Activated gamma-delta T cell treated with anti-CD3 and anti-CD28 coated beads, Interleukin-2, amount 50 U/mL, for 16 hours (primary cell): ENCODE measurements at places on chromosomes 3 and 15.

GRCh38 chr15:82871832-82872484, 62.5 kb downstream of the WHAMM start:
- no peak for DNase-seq

DNA sequence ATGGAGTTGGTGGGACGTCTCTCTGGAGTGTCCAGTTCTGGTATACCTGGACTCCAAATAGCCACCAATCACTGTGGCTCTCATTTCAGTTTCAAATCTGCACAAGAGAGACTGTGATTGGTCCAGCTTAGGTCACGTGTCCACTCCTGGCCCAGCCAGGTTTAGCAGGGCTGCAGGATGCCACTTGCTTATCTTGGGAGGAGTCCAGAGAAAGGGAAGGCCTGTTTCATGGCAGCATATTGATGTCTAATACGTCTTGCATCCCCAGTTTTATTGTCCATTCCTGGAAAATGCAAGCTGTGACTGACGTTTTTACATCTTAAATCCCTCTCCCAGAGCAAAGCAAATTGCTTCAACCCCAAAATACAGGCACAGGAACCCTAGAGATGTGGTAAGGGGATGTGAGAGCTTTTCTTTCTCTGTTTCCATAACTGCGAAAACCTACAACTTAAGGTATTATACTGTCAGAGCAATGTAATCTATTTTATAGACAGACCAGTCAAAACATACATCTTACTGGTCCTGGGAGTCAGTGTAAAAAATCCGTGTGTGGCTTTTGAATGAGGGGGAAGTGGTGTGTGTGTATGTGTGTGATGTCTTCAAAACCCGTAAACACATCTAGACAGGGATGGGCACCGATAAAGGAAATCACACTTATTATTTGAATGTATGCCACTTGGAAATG, 274.4 kb downstream of the TLE3 start:
- DNase-seq: no peak

DNA sequence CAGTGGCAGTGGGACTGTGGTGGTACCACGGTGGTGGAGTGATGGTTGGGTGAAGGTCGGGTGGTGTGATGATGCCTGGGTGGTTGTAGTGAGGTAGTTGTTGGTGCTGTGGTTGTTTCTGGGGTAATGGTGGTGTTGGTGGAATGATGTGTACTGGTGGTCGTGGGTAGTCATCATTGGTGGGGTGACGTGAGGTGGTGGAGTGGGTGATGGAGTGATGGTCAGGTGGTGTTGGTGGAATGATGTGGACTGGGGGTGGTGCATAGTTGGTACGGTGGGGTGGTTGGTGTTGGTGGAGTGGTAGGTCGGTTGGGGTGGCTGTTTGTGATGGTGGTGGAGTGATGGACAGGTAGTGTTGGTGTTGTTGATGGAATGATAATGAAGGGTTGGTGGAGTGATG, 87.1 kb downstream of the PDCD6IP start:
- DNase-seq: no peak

- no peak for DNase-seq
Observed at GRCh38 chr3:54843352-54843751, 84.5 kb downstream of the LRTM1 start.

- no peak for DNase-seq
Observed at GRCh38 chr3:126743350-126743749, 39.3 kb downstream of the CHCHD6 start.

- no peak for DNase-seq
Observed at GRCh38 chr3:143234526-143234925, 115.0 kb downstream of the CHST2 start.

GRCh38 chr3:86046436-86047136, 944.4 kb downstream of the VGLL3 start:
- no peak for DNase-seq

GRCh38 chr3:133965906-133966305, 63.8 kb downstream of the SLCO2A1 start:
- DNase-seq: no peak

GRCh38 chr3:30631243-30631904, 25.0 kb downstream of the TGFBR2 start:
- DNase-seq: no peak

GRCh38 chr15:41043276-41043951, 72.7 kb downstream of the INO80 start:
- no peak for DNase-seq

DNA sequence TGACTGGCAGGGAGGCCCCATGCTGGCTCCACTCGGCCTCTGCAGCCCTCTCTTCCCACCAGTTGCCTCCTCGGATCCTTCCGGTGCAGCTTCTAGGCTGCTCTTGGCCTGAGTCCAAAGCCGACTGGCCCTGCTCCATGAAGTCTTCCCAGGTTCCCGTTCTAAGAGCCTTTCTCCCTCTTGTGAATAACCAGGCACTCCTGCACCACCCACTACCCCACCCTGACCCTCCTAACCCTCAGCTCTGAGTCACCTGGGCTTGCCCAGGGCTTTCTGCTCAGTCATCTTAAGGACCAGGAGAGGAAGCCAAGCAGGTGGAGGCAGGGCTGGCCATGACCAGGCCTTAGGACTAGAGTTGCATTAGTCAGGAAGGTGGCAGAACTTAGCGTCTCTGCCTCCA, 28.1 kb upstream of the CNBP start:
- no peak for DNase-seq

GRCh38 chr3:113354307-113354706, 87.0 kb downstream of the CFAP44 start:
- DNase-seq: no peak

DNA sequence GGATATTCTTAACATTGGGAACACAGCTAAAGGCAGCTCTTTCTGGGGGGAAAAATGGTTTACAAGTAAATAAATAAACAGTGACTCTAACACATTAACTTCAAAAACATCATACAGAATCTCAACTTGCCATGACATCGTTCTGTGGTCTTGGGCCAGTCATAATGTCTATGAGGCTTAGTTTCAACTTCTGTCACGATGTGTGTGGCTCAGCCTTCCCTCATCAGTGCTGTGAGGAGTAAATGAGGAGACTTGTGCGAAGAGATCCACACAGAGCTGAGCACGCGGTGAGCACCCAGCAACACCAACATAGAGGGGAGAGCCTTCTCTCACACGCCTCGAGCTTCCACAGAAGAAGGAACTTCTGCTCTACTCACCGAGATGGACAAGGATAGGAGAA, 49.0 kb downstream of the DZIP1L start:
- no peak for DNase-seq

- no peak for DNase-seq
Observed at GRCh38 chr3:139292192-139292591, 51.6 kb upstream of the MRPS22 start.

DNA sequence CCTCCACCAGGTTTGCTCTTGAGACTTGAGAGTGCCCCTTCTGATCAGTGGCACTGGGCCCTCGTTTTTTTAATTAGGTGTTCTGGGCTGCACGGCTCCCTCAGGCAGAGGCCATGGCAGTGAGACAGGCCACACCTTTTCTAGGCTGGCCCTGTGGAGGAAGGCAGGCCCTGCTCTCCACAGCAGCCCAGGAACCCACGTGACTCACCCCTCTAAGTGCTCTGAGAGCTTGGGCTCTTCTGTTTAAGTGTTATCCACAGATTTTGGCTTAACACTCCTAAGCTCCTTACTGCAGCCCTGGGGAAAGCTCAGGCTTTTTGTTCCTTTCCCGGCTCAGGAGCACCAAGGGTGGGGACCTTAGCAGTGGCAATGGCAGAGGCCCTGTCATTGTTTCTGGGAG, 463.2 kb upstream of the GBE1 start:
- DNase-seq: no peak

GRCh38 chr3:70985572-70985971, 598.0 kb downstream of the FOXP1 start:
- DNase-seq: no peak

DNA sequence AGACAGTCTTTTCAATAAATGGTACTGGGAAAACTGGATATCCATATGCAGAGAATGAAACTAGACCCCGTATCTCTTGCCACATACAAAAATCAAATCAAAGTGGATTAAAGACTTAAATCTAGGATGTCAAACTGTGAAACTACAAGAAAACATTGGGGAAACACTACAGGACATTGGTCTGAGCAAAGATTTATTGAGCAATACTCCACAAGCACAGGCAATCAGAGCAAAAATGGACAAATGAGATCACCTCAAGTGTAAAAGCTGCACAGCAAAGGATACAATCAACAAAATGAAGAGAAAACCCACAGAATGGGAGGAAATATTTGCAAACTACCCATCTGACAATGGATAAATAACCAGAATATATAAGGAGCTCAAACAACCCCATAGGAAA, 38.4 kb upstream of the MBNL1 start:
- no peak for DNase-seq

DNA sequence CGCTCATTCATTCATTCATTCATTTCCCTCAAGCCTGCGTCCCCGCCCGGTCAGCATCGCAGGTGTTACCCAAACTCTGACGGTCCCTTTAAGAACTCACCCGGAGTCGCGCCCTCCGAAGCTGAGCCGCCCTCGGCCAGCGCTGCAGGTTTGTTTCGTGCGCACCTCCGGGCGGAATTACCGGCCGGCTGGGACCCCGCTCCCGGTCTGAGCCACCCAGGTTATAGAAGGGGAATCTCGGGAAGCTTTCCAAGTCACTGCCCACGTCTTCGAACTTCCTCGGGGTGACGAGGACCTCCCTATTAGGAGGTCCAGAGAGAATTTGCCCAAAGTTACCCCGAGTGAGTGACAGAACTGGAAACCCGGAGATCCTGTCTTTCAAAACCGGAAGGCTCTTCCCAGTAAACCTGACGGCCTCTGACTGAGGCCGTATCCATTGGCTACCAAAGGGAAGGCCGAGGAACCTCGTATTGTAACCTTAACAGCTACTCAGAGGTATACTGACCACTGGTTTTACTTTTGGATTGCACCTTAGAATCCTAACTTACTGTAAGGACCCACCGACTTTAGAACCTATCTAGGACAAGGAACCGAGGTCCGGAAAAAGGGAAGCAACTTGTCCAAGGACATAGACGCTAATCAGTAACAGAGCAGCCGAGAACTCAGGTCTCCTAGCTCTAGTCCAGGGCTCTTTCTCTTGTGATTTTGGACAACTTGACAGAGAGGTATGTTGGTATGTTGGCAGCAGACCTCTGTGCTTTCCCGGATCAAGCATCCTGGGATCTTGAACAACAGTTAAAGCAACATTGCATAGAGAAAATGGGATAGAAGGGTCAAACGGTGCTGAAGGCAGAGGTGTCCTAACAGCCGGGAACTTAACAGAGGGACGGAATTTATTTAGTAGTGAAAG, 788 bp upstream of the DLG1 start:
- no peak for DNase-seq

GRCh38 chr15:59998305-59998949, 5.7 kb upstream of the FOXB1 start:
- no peak for DNase-seq

- no peak for DNase-seq
Observed at GRCh38 chr3:109784285-109784684, 446.9 kb upstream of the DPPA4 start.

- no peak for DNase-seq
Observed at GRCh38 chr15:91291673-91292072, 191.6 kb downstream of the SV2B start.

DNA sequence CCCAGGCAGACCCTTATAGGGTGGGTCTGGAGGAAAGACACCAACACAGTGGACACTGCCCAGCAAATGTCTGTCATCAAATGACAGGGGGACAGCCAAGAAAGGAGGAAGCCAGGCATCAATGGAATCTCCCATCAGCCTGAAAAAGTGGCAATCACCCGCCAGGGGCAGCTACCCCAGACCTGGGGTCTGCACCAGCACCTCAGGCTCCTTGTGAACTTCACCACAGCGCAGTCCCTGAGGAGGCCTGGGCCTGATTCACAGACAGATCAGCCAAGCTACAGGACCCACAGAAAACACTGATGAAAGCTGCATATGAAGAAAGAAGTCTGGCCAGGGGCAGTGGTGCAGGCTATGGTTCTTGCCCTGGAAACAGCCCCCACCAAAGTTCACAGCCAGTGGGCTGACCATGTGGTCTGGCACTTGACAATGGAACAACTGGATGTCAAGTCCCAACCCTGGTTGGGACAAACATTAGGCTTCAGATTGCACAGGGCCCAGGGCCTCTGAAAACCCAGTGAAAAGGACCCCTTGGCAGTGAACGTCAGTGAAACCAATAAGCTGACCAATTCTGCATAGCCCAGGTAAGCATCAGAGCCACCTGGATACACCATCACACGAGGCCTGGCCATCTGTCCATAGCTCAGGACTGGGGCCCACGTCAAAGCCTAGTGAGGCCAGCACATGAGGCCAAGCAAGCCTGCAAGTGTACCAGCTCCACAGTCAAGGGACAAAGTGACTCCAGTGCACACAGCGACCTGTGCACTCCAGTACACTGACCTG, 29.1 kb downstream of the ALS2CL start:
- no peak for DNase-seq

DNA sequence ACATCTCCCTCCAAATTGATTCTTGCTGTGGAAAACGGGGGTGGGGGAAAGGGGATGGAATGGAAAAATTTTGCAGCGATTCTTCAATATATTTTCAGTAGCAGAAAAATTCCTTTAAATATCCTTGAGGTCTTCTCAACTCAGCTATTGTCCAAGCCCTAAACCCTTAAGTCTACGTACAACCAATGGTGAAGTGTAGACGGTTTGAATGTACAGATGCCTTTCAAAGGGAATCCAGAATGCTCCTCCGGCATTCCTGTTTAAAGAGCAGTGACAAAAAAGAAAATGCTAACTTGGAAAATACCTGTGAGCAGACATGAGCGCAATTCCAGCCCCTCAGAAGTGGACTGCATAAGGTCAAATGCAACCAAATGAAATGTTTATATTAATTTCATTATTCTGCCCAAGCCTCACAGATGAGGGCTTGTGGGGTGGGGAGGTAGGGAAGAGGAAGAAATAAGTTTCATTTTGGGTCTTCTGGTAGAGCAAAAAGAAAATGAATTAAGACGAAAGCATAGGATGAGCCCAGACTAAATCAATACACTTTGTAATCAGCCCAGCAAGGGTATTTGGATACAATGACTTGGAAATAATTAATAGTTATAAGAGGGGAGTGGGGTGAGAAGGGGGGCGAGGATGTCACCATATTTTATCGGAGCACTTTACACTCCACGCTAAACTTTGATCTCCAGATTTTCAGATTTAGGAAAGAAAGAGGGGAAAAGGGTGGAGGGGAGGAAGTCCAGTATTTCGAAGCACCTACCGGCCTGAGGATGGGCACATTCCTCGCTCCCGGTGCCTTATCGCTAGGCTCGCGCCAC, 2.7 kb downstream of the FOXP1 start:
- no peak for DNase-seq

GRCh38 chr3:99929745-99930139, 112.1 kb downstream of the CMSS1 start:
- DNase-seq: no peak

DNA sequence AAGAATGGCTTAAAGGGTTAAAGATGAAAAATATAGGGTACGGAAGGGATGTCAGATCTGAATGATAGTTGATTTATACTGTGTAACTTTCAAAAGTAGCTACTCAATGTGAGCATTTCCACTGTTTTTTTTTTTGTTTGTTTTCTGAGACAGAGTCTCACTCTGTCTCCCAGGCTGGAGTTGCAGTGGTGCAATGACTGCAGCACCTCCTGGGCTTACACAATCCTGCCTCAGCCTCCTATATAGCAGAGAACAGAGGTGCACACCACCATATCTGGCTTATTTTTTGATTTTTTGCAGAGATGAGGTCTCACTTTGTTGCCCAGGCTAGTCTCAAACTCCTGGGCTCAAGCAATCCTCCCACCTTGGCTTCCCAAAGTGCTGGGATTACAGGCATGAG, 9.9 kb upstream of the PXK start:
- no peak for DNase-seq
